Large intestine (tissue), 12 donors: ENCODE measurements at places on chromosomes 3 and 15. TPM values are rescaled to one million over a fixed set of nuclear protein-coding genes. Genes with fewer than 3 reads are reported as not detected.
A peak's percentile ranks its signal among the peaks of the same experiment; 100 is the strongest.

DNA sequence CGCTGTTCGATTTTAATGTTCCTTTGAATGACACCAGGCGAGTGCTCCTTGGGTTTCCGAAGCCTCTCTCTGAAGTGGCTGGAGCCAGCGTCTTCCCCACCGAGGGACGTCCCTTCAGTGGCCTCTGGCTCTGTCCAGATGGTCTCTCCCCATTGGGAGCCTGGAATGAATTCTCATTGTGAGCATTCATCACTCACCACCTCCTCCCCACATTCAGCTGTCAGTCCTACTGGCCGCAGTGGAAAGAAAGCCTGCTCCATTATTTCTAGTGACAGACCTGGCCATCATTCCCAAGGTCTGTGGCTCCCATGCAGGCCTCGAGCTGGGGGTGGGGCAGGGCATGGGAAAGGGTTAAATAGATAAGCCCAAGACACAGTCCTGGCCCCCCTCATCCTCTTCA is 35.2 kb downstream of the ZNF710 start:
- no peak overlapping the region for H3K4me3 ChIP-seq
- peaks cover 71% of the 10 kb centered on the region for H3K4me1 ChIP-seq

Gene SLC9C1
- polyA plus RNA-seq: 0.33 TPM

GRCh38 chr3:44353355-44353924 is 14.9 kb downstream of the TCAIM start:
- H3K4me3 ChIP-seq: no peak overlapping the region
- H3K4me1 ChIP-seq: no peaks in the 10 kb centered on the region
- no peak for DNase-seq
- H3K27me3 ChIP-seq: no peaks in the 10 kb centered on the region

Gene TP63
- polyA plus RNA-seq: 0.07 TPM

- no peaks in the 10 kb centered on the region for H3K27me3 ChIP-seq
- H3K27ac ChIP-seq: peak overlapping the region; percentile 49
- no peaks in the 10 kb centered on the region for H3K4me1 ChIP-seq
- no peaks in the 10 kb centered on the region for H3K36me3 ChIP-seq
- no peak for DNase-seq
Measured at GRCh38 chr3:153657046-153657445, 464.1 kb upstream of the ARHGEF26 start.

Gene RAB43
- 7.7 TPM for polyA plus RNA-seq

DNA sequence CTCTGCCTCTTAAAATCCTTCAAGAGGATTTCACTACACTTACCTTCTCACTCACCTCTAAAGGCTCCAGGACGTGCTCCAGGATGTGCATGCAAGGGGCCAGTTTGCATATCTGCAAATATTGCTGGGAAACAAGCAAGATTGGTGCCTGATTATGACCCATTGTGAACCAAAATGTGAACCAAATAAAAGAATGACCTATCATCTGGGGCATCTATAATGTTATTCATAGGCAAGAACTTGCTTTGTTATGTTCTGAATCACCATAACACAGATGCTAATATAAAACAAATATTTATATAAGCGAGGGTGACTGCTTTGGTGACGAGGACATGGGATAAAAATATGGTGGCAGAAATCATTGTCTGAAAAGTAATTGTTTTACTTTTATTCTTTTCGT is 5.5 kb downstream of the IL12A start:
- H3K36me3 ChIP-seq: peaks cover 5% of the 10 kb centered on the region
- H3K4me1 ChIP-seq: peaks cover 14% of the 10 kb centered on the region
- no peak for DNase-seq
- no peak overlapping the region for H3K4me3 ChIP-seq

Gene FHIT
- polyA plus RNA-seq: 35.8 TPM

- no peaks in the 10 kb centered on the region for H3K27me3 ChIP-seq
- no peaks in the 10 kb centered on the region for H3K36me3 ChIP-seq
- H3K4me1 ChIP-seq: no peaks in the 10 kb centered on the region
- DNase-seq: no peak
Measured at GRCh38 chr3:118782755-118783202, 251.9 kb downstream of the IGSF11 start.

DNA sequence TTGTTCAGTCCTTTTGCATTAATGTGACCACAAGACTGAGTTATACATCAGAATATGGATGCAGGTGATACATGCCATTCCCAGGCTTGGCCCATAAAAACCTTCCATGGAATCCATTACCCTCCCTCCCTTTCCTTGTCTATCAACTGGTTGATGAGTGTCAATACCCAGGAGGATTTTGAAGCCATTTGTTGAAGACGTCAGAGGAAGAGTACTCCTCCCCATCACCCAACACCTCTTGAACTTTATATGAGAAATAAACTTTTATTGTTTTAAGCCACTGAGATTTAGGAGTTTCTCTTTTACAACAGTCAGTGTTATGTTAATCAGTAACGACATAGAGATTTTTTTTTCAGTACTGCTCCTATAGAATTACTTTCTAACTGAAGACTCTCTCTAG is 55.5 kb downstream of the P3H2 start:
- no peak for DNase-seq
- no peak overlapping the region for H3K27ac ChIP-seq
- no peaks in the 10 kb centered on the region for H3K36me3 ChIP-seq
- no peaks in the 10 kb centered on the region for H3K4me1 ChIP-seq
- no peaks in the 10 kb centered on the region for H3K27me3 ChIP-seq
- H3K4me3 ChIP-seq: no peak overlapping the region

- no peaks in the 10 kb centered on the region for H3K27me3 ChIP-seq
- H3K4me1 ChIP-seq: no peaks in the 10 kb centered on the region
- no peak overlapping the region for H3K4me3 ChIP-seq
Measured at GRCh38 chr15:90794538-90794937, 73.8 kb upstream of the FURIN start.

Gene FGD5
- polyA plus RNA-seq: 6.3 TPM

- H3K36me3 ChIP-seq: no peaks in the 10 kb centered on the region
- DNase-seq: no peak
- no peaks in the 10 kb centered on the region for H3K27me3 ChIP-seq
Measured at GRCh38 chr3:172607305-172608121, 84.3 kb upstream of the TNFSF10 start.

Gene LSMEM2
- polyA plus RNA-seq: 0.25 TPM

DNA sequence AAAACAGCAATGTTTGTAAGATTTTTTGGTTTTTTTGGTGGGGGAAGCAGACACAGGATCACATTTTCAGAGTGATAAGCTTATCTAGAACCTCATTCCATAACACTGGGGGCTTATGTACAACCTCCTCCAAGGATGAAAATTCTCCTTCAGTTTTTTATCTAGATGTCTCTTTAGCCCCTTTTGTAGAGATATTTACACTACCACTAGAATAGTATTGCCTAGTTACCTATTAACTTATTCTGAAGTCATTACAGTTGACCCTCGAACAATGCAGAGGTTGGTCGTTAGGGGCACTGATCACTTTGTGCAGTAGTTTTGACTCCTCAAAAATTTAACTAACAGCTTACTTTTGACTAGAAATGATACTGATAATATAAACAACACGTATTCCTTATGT is 32.8 kb downstream of the IFT57 start:
- peaks cover 13% of the 10 kb centered on the region for H3K4me1 ChIP-seq
- no peaks in the 10 kb centered on the region for H3K36me3 ChIP-seq
- peak; percentile 12 for DNase-seq
- H3K4me3 ChIP-seq: no peak overlapping the region
- peak overlapping the region; percentile 82 for H3K27ac ChIP-seq

DNA sequence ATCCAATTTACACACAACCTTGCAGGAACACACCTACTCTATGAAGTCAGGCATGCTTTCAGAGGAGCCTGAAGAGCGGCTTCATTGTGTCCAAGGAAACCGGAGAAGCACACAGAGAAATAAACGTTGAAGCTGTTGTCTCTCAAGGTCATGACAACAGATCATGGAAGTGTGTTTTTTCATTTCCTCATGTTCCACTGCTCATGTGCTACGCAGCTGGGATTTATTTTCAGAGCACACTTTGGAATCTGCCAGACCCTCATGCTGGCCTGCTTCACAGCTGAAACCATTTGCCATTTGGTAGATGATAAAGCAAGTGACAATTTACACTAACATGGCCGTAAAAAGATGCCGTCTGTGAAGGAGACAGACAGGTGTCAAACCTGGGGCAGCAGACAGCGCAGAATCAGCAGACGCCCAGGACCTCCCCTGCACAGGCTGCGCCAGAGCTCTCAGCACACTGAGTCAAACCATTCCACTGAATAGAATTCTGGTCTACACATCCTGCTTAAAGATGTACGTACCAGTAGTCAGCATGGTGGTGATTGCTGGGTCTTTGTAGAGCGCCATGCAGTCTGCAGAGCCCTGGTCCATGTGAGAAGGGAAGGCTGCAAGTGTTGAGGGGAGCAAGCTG is 99.3 kb downstream of the ARNT2 start:
- H3K4me1 ChIP-seq: no peaks in the 10 kb centered on the region
- no peak overlapping the region for H3K4me3 ChIP-seq
- no peak overlapping the region for H3K27ac ChIP-seq

GRCh38 chr3:32958509-32958908 is 7.1 kb downstream of the CCR4 start:
- H3K27ac ChIP-seq: no peak overlapping the region
- H3K36me3 ChIP-seq: no peaks in the 10 kb centered on the region
- H3K27me3 ChIP-seq: no peaks in the 10 kb centered on the region
- DNase-seq: no peak
- no peak overlapping the region for H3K4me3 ChIP-seq

GRCh38 chr3:51942603-51943450 is 664 bp downstream of the PARP3 start:
- peak overlapping the region; percentile 72 for H3K27ac ChIP-seq
- H3K4me3 ChIP-seq: peak overlapping the region; percentile 40
- peaks cover 14% of the 10 kb centered on the region for H3K4me1 ChIP-seq

- H3K27me3 ChIP-seq: no peaks in the 10 kb centered on the region
- H3K4me1 ChIP-seq: peaks cover 7% of the 10 kb centered on the region
- H3K4me3 ChIP-seq: peak overlapping the region; percentile 77
- DNase-seq: peak; percentile 14
Measured at GRCh38 chr3:156554515-156554841, 439 bp downstream of the SSR3 start.

DNA sequence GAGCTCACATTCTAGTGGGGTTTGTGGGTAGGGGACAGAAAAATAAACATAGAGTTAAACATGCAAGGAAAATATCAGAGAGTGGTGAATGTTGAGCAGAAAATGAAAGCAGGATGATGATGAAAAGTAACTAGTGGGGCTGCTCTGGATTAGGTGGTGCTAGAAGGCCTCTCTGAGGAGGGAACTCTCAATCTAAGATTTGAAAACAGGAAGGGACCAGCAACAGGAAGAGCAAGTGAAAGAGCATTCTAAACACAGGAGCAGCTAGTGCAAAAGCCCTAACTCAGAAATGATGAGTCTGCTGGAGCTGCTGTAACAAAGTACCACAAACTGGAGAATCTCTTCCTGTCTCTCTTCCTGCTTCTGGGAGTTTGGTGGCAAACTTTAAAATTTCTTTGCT is 468.6 kb upstream of the AGTR1 start:
- H3K27ac ChIP-seq: no peak overlapping the region
- no peaks in the 10 kb centered on the region for H3K27me3 ChIP-seq
- no peak for DNase-seq
- H3K36me3 ChIP-seq: no peaks in the 10 kb centered on the region

Gene COL8A1
- 6.6 TPM for polyA plus RNA-seq

Gene MUC4
- polyA plus RNA-seq: 4.4 TPM

- H3K27ac ChIP-seq: no peak overlapping the region
- peaks cover 16% of the 10 kb centered on the region for H3K27me3 ChIP-seq
- H3K4me1 ChIP-seq: no peaks in the 10 kb centered on the region
- no peaks in the 10 kb centered on the region for H3K36me3 ChIP-seq
- DNase-seq: no peak
Measured at GRCh38 chr3:184498986-184499606, 62.5 kb upstream of the EPHB3 start.

- no peak overlapping the region for H3K4me3 ChIP-seq
- peaks cover 16% of the 10 kb centered on the region for H3K4me1 ChIP-seq
- no peaks in the 10 kb centered on the region for H3K27me3 ChIP-seq
- no peak overlapping the region for H3K27ac ChIP-seq
Measured at GRCh38 chr3:168820810-168821415, 725.2 kb upstream of the GOLIM4 start.

- no peak for DNase-seq
- no peaks in the 10 kb centered on the region for H3K27me3 ChIP-seq
- no peak overlapping the region for H3K4me3 ChIP-seq
- H3K36me3 ChIP-seq: no peaks in the 10 kb centered on the region
- peaks cover 3% of the 10 kb centered on the region for H3K4me1 ChIP-seq
- no peak overlapping the region for H3K27ac ChIP-seq
Measured at GRCh38 chr15:99421172-99421656, 144.6 kb upstream of the MEF2A start.

- no peak overlapping the region for H3K27ac ChIP-seq
- no peaks in the 10 kb centered on the region for H3K27me3 ChIP-seq
- H3K4me3 ChIP-seq: no peak overlapping the region
- H3K36me3 ChIP-seq: no peaks in the 10 kb centered on the region
- no peaks in the 10 kb centered on the region for H3K4me1 ChIP-seq
Measured at GRCh38 chr3:152780553-152780952, 54.4 kb upstream of the P2RY1 start.

- peaks cover 31% of the 10 kb centered on the region for H3K27me3 ChIP-seq
- peak overlapping the region; percentile 16 for H3K27ac ChIP-seq
- DNase-seq: peak; percentile 5
- peak overlapping the region; percentile 41 for H3K4me3 ChIP-seq
- peaks cover 8% of the 10 kb centered on the region for H3K4me1 ChIP-seq
- H3K36me3 ChIP-seq: no peaks in the 10 kb centered on the region
Measured at GRCh38 chr15:44193651-44194322, 1.3 kb downstream of the FRMD5 start.

DNA sequence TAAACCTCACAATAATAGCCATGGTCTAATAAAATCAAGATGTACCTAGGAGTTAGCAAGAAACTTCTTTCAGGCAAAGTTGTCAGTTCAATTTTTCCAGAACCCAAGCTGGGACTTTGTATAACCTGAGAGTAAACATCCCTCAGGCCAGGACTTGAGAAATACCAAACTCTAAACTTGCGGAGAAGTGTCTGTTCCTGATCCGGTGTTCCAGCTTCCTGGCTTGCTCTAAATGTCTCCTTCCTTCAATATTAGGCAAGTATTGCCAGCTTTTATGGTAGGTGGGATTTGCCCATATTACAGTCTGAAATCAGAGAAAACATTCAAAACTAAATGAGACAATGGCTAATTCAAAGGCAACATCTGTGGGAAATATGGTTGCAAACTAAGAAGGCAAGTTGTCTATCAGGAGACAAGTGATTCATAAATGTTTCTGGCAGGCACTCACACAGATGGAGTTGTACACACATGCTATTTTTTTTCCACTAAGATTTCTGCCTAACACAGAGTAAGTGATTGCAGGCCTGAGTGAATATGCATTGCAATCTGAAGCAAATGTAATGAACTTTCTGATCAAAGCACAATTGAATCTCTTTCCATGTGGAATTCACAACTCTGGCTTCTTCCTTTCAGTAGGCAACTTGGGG is 88.3 kb upstream of the COL8A1 start:
- H3K4me1 ChIP-seq: no peaks in the 10 kb centered on the region
- no peaks in the 10 kb centered on the region for H3K36me3 ChIP-seq
- DNase-seq: no peak
- no peak overlapping the region for H3K27ac ChIP-seq

GRCh38 chr3:192170659-192171058 is 556.7 kb downstream of the FGF12 start:
- H3K27ac ChIP-seq: no peak overlapping the region
- no peak for DNase-seq
- no peaks in the 10 kb centered on the region for H3K27me3 ChIP-seq

Gene ZDHHC23
- polyA plus RNA-seq: 9.9 TPM

Gene SMCO1
- not detected for polyA plus RNA-seq
